ENCODE measurements at places on chromosomes 16 and 17.

GRCh38 chr17:73941919-73942530 lies 261.5 kb upstream of the RPL38 start:
- DNase-seq: no peak

GRCh38 chr17:78478757-78479297 lies 98.4 kb downstream of the DNAH17 start:
- DNase-seq: no peak

- DNase-seq: no peak
Measured at GRCh38 chr16:74496054-74496453, 74.8 kb upstream of the CLEC18B start.

- no peak for DNase-seq
Measured at GRCh38 chr17:4980644-4981216, 6.7 kb downstream of the CAMTA2 start.

- no peak for DNase-seq
Measured at GRCh38 chr16:10817963-10818941, at the start of gene TVP23A. Gene TVP23A, minus strand, starts transcription at chr16:10818794. Its CDS starts 301 bp downstream, at chr16:10818493.

DNA sequence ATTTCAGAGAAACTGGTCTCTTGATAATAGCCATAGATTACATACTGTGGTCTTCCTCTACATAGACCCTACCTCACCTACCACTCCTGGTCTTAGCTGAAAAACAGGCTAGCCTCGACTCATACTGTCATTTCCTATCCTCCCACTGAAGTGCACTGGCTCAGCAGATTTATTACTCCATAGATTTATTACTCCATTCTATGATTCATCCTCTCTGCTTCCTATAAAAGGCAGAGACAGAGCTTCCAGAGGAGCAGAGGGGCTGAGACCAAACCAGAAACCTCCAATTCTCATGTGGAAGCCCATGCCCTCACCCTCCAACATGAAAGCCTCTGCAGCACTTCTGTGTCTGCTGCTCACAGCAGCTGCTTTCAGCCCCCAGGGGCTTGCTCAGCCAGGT lies at the start of gene CCL7:
TSS of gene CCL7 (plus strand) at position 253 of the 400 bp plus-strand sequence. CDS start at position 323, 70 bp downstream.
- DNase-seq: no peak

DNA sequence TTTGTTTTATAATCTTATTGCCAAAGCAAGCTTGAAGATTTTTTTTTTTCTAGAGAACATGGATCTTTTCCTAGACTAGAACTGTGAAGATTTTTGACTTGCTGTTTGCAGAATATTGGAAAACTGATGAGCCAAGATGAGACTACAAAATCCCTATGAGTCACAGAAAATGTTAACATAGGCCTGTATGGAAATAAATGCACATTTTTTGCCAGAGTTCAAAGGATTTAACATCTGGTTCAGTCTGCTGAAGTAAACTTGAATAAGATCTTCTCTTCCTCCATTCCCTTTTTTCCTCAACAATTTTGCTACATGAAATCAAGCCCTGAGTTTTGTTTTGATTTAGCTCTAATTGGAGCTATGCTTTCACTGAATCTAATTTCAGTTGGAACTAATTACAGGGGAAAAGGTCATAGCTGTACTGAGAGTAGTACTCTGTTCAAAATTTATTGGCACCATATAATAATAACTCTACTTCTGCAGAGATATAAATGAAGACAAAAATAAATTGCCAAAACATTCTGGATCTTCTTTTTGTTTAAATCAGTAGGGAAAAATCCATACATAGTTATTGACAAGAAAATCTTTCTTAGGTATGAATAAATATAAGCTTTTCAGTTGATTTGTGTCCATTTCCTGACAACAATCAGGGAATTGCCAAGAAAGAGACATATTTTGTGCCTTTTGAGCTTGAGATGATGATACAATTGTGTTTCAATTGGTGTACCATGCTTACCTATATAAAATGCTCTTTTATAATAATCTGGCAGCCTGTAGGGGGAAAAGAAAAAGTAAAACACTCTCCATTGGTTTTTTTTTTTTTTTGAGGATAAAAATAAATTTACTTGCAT lies 387.5 kb upstream of the GOT2 start:
- DNase-seq: no peak

DNA sequence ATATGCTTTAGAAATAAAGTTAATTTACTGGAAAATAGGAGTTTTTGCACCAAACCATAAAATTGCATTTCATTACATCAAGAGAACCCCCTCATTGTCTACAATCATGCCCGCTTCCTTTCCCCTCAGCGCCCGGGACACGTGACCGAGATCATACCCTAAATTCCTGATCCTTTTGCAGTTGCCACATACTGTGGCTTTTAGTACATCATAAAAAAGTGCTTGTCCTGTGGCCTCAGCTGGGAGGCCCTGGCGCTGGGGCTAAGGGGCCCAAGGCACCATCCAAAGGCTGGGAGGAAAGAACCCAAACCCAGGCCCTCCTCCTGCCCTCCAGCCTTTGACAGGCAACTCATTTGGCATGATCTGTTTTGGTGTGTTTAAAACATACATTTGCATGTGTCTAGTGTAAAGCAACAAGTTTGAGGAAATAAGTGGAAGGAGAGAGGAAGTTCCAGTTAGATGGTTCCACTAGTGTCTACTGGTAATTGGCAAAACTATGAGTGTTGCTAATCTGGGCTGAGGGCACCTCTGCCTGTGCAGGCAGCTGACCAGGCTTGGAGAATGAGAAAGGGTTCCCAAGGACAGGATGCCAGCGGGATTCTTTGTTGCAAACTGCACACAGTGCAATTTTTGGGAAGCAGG lies 6.0 kb downstream of the CDK5R1 start:
- DNase-seq: no peak

DNA sequence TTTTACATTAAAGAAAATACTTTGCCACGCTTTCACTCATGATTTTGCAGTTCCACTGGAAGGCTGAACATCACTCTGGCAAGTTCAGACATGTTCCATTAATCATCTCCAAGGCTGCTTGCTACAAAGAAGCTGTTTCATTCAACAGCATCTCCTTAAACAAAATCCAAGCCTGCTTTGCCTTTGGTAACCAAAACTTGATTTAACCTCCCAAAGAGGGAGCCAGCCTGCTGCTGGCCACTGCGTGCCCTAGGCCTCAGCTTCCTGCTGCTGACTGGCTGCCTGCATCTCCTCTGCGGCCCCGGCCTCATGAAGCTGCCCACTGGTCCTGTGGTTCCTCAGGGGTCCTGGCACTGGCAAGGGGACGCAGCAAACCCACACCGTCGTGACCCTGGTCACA lies 31.8 kb downstream of the ANKRD11 start:
- DNase-seq: no peak

GRCh38 chr16:86762095-86762494 lies 183.7 kb downstream of the FOXL1 start:
- no peak for DNase-seq

- DNase-seq: no peak
Measured at GRCh38 chr17:7438656-7439460, 454 bp upstream of the FGF11 start.

- peak; percentile 27 for DNase-seq
Measured at GRCh38 chr17:58331815-58332777, 3.5 kb upstream of the TSPOAP1 start.

DNA sequence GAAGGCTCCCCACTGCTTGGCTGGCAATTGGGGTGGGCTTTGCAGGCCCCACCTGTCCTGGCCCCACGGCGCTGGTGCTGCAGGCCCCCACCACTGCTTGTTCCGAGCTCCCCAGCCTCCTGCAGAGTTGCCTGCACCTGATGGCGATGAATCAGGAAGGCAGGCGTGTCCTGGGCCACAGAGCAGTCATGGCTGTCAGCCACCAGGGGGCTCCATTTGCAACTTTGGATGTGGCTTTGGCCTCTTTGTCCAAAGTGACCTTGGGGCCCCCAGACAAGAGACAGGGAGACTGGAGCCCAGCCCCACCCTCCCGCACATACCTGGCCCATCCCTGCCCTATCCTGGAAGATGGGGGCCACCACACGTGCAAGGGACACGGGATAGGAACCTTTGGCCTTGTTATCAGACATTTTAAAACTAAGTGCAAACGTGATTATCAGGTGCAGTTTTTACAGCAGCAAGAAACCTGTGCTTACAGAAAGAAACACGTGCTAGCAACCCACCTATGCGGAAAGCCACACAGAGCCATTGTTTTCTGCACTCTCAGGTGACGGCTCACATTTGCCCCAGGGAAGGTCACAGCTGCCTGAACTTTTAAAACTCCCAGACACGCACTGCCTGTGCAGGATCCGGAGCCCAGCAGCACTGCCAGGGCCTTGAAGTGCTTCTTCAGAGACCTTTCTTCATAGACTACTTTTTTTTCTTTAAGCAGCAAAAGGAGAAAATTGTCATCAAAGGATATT lies at the start of gene DNASE1:
TSS of gene DNASE1 (plus strand) at position 443 of the 743 bp plus-strand sequence. CDS start 683 bp downstream, outside the sequence.
- peak; percentile 14 for DNase-seq

- no peak for DNase-seq
Measured at GRCh38 chr16:27169511-27170071, 33.7 kb upstream of the KDM8 start.

DNA sequence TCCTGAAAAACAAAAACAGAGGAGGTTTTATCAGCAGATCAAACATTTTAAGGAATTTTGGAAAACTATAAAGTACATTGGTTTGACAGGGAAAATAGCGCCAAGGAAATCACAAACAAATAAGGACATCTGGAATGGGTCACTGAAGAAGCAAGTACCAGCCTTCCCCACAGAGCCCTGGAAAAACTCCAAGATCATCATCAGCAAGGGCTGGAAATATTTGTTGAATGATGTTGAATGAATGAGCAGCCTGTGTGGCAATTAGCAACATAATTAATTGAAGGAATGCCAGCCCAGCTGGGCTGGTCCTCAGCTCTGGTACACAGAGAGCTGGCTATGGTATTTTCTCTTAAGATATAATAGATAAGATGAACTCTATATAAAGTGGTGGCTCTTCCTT lies 290.4 kb downstream of the HS3ST3A1 start:
- no peak for DNase-seq

- no peak for DNase-seq
Measured at GRCh38 chr17:49195751-49196150, 14.6 kb downstream of the GNGT2 start.

DNA sequence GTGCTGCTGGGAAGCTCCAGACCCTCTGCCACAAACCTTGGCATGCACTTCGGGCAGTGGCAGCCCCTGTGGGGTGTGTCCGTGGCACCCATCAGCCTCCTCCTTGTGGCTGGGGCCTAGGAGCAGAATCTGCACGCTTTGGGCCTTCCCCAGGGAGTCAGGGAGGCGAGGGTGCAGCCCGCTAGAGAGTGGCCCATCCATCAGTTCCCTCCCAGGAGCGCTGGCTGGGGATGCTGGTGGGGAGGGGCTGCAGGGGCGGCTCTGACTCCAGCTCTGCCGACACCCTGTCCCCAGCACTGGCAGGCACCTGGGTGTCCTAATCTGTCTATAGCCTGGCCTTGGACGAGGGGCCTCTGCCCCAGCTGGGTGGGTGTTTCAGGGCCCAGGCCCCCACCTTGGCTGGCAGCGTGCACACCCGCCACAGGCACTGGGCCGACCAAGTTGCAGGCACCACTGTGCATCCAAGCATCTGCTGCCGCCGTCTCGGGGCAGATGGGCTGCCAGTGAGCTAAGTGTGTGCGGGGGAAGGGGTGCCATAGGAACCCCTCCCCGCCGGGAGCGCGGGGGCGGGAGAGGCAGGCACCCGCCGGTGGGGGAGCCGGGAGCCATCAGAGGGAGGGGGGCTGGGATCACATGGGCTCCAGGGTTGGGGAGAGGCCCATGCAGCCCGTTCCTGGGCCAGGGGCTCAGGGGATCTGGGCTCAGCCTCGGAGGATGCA lies 30.2 kb downstream of the ENDOV start:
- no peak for DNase-seq

DNA sequence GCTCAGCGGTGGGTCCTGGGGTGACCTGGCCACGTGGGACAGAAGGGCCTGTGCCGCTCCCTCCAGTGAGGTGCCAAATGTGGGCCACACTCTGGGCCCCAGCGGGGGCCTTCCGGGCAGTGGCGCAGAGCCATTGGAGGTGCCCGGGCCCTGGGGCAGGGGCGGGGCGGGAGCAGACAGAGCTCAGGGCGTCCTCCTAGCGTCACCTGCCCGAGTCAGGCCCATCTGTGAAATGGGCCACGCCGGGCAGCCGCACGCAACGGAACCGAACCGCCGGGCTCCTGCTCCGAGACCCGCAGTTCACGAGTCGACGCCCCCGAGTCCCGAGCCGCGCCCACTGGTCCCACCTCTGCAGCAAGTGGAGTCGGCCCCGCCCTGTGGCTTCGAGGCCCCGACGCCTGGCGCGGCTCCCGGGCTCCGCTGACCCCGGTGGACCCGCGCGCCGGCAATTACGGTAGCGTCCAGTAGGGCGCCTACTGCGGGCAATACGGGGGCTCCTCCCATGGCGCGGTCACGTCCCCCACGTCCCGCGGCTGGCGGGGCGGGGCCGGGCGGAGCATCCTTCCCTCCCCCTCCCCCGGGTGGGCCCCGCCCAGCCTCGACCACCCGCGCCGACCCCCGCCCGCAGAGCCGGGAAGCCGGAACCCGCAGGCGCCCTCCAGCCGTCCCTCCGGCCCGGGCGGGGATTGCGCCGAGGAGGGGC lies 1.9 kb downstream of the SLC16A3 start:
- peak; percentile 50 for DNase-seq

DNA sequence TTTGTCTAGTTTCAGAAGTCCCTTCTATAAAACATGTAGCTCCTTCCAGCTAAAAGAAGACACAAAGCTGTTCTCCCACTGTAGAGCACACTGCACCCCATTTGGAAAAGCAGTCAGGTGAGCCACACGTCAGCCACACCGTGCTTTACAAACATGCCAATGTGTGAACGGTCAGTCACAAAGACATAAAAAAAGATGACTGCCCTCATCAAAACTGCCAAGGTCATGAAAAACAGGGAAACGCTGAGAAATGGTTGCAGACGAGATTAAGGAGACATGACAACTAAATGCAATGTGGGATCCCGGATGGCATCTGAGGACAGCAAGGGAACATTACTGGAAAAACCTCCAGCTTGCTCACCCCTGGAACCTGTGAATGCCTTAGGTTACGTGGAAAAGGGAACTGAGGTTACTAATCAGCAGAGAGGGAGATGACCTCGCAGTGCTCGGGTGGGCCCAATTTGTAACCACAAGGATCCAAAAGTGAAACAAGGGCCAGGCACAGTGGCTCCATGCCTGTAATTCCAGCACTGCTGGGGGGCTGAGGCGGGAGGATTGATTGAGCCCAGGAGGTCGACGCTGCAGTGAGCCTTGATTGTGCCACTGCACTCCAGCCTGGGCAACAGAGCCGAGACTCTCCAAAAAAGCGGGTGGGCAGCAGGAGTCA lies 8.1 kb downstream of the ANKRD11 start:
- DNase-seq: no peak

DNA sequence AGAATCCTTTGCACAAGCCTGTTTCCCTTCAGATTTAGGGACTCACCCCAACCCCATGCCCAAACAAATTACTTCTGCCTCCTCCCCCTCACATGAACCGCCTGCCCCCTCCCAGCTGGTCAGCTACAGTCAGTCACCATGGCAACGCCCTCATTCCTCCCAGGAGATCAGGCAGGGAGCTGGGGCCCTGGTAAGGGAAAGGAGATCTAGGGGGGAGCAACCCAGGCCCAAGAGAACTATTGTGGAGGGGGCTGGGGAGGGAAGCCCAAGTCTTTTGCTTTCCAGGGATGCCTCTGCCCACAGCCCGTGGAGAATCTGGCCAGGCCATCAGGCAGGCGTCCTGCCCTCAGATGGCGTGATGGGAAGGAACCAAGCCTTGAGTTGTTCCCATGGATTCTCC lies 2.8 kb downstream of the FAM171A2 start:
- DNase-seq: no peak

- no peak for DNase-seq
Measured at GRCh38 chr17:80687839-80688238, 143.2 kb downstream of the RPTOR start.

Measured in midbrain (tissue), 1 donor.